ENCODE measurements at places on chromosomes 13 and 19.

DNA sequence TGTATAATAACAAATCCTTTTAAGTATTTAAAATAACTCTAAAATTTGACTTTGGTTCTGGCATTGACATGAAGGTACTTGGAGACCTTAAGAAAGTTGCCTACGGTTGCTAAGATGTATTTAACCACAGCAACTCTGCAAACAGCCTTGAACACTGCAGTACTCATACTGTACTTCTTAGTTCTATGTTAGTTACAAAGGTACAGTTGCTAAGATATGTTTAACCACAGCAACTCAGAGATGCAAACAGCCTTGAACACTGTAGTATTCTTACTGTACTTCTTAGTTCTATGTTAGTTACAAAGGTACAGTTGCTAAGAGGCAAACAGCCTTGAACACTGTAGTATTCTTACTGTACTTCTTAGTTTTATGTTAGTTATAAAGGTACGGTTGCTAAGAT is 268.3 kb upstream of the MIR17HG start:
- DNase-seq, result no peak

DNA sequence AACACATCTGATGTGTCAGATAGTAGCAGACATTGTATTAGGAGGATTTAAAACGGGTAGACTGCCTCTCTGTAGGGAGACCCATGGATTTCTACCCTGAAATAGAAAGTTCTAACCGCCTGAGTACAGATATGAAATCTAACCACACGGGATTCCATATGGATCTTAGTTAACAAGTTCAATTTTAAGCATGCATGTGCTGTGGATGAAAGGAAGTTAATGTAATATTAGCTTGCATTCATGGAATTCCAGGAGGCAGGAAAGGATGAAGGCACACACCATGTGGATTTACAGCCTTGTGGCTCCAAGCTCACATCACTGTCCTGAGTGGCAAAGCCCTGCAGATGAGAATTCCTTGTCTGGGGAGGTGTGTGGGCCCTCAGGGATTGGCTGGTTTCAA is 120.6 kb upstream of the IRS2 start:
- no peak for DNase-seq

GRCh38 chr19:8371011-8371804 is 7.3 kb downstream of the ANGPTL4 start:
- no peak for DNase-seq

DNA sequence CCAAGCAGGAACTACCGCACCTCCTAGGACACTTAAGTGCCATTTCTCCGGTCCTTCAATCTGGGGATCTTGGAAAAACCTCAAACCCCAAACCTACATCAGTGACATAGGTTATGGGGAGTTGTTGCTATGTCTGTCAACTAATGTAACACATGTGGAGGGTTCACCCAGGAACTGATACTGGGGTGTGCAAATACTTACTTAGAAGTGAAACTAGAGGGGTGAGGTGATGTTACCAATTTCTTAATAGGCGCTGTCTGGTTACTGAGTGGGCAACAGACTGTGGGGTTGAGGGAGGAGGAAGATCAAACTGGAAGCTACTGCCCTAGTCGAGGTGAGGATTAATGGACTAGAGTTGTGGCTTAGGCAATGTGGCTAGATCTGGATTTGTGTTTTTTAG is 1.9 kb downstream of the ZNF586 start:
- DNase-seq, result no peak

DNA sequence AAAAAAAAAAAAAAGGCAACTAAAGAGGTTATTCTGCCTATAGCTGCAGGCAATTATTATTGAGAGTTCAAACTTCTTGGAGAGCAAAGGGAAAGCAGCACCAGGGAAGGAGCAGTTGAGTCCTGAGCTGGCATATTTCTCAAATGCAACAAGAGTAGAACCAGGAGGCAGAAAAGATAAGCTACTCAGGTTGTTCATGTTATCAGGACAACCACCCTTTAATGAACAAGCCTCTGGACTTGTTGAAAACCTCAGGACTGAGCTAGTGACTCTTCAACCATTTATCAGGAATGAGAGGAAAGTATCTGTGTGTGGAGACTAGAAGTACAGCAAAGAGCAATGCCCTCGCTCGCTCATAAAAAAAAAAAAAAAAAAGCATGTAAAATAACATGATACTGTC is 183.0 kb downstream of the KCTD12 start:
- no peak for DNase-seq

- no peak for DNase-seq
Measured at GRCh38 chr19:11813703-11814028, 407 bp upstream of the ZNF440 start.

GRCh38 chr13:22073718-22074117 is 402.8 kb downstream of the FGF9 start:
- DNase-seq, result no peak

GRCh38 chr13:103557878-103558277 is 491.7 kb upstream of the SLC10A2 start:
- no peak for DNase-seq

DNA sequence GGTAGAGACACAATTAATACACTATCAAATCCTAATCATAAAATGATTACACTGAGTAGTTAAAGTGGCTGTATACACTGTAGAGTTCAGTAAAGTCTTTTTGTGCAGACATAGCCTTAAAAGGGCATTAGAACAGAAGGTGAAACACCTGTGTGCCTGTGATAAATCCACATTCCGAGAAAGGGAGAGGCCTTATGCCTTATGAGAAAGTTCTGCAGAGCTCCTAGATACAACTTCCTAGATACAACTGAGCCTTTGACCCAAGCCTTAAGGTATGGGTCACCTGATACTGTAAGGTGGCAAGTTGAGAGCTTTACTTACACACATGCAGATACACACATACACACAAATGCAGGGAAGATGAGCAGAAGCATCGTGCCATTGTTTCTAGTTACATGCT is 6.3 kb downstream of the SERP2 start:
- no peak for DNase-seq

GRCh38 chr13:39107561-39107960 is 69.3 kb downstream of the NHLRC3 start:
- DNase-seq, result no peak

DNA sequence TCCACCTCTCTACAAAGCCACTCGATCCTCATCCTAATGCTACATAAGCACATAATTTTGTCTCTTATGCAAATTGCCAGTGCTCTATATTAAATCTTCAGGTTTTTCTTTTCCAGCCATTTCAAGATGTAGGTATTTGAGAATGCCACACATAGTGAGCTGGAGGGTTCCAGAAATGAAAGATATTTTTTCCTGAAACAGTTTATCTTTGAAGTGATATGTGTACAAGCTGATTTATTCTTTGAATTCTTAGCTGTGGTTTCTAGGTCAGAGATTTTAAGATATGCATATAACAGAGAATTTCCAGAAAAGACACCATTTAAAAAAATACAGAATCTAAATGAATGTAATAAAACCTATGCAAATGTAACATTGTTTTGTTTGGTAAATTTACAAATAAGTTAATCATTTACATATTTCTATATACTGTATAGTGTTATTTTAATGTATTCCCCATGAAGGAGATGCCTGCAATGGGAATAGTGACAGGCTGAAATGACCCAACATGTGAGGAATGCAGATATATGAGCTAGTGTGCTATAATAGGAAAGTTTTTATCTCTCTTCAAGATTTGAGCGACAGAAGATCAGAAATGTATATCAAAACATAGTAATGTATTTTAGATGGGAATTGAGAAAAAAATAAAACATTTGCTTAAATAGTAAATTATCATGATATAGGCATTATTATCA is 570.2 kb downstream of the SLITRK1 start:
- DNase-seq, result no peak

- no peak for DNase-seq
Measured at GRCh38 chr19:46606019-46606418, 4.9 kb downstream of the CALM3 start.

DNA sequence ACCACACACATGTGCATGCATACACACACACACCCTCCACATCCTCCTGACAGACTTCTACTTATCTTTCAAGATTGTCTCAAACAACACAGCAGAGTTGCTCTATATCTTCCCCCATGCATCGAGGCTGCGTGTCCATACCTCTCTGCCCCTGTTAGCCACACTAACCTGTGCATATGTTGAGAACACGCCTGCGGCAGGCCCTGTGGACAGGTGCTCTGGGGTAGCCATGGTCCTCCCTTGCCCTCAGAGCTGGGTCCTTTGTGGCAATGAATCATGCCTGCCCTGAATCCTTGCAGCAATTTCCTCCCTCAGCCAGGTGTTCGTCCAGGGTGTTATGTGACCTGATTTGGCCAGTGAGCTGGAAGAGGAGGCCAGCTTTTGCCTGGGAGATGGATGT is 213.3 kb downstream of the KATNAL1 start:
- DNase-seq, result no peak

DNA sequence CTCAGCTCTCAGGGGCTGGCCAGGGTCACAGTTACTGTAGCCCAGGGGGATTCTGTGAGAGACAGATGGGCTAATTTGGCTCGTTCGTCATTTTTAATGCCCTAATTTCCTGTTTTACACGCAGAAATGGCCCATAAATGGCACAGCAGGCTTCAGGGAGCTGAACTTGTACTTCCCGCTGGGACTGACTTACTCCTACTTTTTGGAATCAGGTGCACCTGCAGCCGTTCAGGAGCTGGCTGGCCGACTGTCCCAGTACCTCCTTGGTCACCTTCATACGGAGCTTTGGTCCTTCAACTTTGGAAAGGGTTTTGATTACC is 62.4 kb upstream of the URI1 start:
- no peak for DNase-seq

GRCh38 chr13:79030513-79030912 is 371.6 kb upstream of the OBI1 start:
- no peak for DNase-seq

GRCh38 chr19:12913851-12914690 is 5.0 kb downstream of the SYCE2 start:
- DNase-seq, result no peak

DNA sequence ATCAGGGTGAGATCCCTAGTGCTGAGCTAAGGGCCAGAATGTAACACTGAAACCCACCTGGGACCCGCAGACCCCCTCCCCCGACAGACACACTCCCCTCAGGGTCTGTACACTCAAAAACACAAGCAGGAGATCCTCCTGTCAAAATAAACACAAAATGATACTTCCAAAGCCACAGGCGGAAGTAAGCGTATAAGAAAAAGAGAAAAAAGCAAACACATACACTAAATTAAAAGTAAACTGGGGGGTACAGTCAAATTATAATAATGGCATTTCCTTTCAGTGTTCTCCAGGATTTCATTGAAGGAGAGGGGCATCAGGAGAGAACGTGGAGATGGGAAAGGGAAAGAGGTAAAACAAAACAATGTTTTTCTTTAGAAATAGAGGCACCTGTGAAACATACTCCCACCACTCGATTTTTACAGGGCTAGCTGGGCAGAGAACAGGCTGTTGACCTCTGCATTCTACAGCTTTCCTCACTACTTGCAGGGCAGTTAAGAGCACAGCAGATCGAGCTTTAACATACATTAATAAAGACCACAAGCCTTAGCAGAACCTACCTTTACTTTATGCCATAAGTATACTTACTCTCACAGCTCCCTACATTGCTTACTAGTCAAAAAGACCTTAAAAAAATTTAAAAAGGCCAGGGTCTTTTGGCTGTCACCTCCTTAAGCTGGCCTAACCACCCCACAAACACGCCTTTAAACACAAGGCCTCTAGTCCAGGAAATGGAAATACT is 5.3 kb downstream of the ZIC5 start:
- DNase-seq, result no peak

DNA sequence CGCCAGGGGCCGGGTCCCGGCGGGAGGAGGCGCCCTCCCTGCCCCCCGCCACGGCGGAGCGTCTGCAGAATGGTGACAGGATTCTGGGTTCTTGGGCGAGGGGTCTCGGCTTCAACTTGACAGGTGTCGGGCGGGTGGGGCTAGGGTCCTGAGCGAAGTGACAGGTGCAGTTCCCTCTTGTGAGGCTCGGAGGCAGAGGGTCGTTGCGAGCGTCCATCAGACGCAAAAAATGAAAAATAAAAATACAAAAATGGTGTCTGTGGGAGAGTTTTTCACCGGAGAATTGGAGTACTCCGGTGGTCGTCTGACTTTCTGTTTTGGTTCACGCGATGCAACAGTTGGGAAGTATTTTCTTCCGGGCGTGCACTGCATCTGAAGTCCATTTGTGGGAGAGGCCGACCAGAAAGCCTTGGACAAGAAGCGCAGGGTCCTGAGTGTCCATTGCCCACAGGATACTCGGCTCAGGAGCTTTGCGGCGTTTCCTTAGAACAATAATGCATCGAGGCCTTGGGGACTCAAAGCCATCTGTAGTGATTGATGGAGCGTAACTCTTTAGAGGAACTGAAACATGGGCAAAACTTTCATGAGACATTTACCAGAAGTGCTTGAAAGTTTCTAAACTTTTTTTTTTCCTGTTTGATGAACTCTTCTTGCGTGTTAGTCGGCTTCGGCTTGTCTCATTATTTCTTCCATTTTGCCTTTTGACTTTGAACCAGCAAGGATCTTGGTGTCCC is 759 bp downstream of the RB1 start:
- peak; percentile 50 for DNase-seq

DNA sequence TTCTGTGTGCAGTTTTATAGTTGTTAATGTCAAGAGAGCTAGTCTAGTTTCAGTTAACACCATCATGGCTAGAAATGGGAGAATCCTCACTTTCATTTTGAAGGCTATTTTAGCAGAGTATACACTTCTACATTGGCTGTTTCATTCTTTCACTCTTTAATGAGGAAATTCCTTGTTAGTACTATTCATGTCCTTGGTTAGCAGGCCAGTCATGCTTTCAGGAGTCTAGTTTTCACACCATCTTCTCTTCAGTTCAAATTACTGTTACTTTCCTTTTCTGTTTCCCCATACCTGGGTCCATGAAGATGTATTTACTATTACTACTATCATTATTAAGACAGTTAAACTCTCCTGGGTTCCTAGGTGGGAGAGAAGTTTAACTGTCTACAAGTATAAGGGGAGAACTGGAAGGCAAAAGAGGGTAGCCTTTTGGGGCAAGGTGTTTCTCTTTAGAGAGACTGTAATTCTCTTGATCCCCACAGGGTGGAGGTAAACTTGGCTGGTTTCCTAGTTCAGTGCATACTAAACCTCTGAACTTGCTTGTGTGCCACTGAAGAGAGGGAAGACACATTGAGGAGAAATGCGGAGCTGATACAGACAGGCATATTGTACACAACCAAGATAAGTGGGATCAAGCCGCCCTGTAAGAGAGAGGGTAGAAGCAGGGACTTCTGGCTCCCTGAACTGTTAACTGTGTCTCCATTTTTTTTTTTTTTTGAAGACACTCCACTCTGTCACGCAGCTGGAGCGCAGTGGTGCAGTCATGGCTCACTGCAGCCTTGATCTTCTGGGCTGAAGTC is 41.3 kb upstream of the IGFL4 start:
- DNase-seq, result peak; percentile 25

DNA sequence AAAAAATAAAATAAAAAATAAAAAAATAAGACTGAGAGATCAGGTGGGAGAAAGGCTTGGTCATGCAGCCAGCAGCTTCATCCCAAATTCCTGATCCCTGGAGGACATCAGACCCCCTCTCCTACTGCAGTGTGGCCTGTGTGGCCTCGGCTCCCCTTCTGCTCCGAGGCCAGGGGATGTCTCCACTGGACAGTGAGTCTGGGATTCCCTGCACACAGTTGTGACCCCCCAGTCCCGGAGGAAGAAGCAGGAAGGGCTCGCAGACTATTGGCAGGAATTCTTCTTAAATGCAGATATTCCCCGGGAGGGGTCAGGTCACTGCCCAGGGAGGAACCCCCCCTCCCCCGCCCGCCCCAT is 41.9 kb downstream of the ZNF627 start:
- DNase-seq, result no peak

GRCh38 chr13:94617389-94618000 is 15.8 kb downstream of the GPR180 start:
- no peak for DNase-seq

Data from prostate gland (tissue), 2 donors.